Stimulated activated naive CD8-positive, alpha-beta T cell treated with anti-CD3 and anti-CD28 coated beads, Interleukin-15, Interleukin-2, amounts not matched to agents 100 U/mL and 50 U/mL, for 24 hours (primary cell): ENCODE measurements at places on chromosomes 3 and 15.
A peak's percentile ranks its signal among the peaks of the same experiment; 100 is the strongest.

- no peak for DNase-seq
These were observed 262.5 kb downstream of the SOX2 start for GRCh38 chr3:181974198-181974597.

DNA sequence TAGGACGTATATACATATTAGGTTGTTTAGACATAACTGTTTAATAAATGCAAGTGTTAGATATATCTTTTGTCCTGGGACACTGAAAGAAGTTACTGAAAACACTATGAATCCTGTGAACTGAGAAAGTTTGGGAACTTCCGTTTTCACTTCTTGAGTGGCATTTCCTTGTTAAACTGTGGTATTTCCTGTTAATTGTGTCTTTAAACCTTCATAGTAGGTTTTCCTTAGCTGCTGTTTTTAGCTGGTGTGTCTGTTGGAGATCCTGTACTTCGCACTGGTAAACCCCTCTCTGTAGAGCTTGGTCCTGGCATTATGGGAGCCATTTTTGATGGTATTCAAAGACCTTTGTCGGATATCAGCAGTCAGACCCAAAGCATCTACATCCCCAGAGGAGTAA is 37.1 kb downstream of the ATP6V1A start:
- no peak for DNase-seq

DNA sequence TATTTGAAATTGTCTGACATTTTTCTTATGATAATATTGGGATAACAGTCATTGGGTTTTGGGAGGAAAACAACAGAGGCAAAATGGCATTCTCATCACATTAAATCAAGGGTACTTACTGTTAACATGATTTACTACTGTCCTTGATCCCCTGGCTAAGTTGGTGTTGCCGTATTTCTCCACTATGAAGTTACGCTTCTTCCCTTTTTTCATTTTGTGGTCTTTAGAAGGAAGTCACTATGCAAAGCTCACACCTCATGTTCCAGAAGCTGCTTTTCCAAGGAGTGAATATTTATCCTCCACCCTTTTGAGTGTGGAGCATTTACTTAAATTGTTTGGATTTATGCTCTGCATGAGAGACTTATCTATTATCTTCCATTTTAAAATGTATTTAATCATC is 63.7 kb downstream of the ALCAM start:
- no peak for DNase-seq

DNA sequence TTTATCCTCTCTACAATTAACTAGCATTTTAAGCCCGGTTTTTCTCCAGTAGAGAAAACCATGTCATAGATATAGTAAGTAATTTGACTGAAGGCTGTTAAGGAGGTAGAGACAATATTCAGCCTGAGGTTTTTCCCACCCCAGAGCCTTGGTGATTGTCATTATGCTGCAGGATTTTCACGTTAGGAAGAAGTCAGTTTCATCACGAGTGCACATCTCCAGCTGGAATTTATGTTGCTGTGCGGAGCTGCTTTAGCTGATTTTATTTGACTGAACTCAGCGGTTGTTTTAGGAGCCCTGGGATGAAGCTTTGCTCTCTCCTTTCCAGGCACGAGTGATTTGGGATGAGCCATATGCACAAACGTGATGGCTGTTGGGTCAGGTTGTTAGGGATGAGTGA is 271.3 kb upstream of the RGMA start:
- DNase-seq: no peak

DNA sequence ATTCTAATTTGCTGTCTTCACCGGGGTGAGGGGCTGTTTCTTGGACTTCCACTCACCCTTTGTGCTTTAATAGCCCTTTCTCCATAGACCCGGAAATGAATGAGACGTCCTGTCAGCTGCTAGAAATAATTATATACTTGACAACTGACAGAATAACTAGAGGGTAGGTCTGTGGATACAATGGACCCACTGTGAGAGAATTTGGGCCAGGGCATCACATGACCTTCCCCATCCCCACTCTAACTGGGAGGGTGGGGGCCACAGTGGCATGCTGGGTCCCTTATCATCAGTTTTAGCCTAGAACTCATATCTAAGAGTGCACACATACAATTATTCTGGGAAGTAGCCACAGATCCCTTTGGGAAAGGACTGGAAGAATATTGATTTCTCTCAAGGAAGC is 25.9 kb upstream of the MINAR1 start:
- no peak for DNase-seq

- DNase-seq: no peak
These were observed 106.7 kb upstream of the SNRPN start for GRCh38 chr15:24848050-24848449.

DNA sequence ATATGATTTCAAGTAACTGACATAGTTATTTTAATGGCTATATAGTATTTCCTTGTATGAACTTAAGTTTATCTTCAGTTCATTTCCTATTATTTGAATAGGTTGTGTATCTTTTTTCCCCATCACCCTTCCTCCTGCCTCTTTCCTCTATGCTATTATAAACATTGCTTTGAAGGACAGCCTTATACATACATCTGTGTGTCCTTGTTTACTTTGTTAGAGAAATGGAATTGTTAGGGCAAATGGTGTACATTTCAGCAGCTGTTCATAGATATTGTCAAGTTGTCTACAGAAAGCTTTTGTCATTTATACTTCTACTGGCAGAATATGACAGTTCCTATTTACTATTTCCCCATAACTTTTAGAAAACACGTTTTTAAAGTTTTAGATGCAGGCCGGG is 18.4 kb downstream of the AKAP13 start:
- no peak for DNase-seq

DNA sequence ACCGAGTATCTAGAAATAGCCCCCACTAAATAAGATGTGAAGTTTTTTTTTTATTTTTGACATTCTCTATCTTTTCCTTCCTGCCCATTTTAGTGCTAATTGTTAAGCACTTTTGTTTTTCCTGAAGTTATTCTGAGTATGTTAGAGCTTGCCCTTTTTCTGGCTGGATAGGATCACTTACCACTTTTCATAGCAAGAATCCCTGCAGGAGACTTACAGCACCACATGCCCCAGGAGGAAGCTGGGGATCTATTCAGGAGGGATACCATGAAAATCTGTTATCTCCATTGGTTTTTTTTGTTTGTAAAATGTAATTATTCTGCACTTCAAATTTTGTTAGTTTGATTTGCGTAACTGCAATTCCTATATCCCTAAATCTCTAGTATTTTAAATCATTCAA is 968.4 kb downstream of the ZPLD1 start:
- no peak for DNase-seq

- DNase-seq: peak; percentile 10
These were observed 62.5 kb downstream of the LYZL4 start for GRCh38 chr3:42347928-42348327.

DNA sequence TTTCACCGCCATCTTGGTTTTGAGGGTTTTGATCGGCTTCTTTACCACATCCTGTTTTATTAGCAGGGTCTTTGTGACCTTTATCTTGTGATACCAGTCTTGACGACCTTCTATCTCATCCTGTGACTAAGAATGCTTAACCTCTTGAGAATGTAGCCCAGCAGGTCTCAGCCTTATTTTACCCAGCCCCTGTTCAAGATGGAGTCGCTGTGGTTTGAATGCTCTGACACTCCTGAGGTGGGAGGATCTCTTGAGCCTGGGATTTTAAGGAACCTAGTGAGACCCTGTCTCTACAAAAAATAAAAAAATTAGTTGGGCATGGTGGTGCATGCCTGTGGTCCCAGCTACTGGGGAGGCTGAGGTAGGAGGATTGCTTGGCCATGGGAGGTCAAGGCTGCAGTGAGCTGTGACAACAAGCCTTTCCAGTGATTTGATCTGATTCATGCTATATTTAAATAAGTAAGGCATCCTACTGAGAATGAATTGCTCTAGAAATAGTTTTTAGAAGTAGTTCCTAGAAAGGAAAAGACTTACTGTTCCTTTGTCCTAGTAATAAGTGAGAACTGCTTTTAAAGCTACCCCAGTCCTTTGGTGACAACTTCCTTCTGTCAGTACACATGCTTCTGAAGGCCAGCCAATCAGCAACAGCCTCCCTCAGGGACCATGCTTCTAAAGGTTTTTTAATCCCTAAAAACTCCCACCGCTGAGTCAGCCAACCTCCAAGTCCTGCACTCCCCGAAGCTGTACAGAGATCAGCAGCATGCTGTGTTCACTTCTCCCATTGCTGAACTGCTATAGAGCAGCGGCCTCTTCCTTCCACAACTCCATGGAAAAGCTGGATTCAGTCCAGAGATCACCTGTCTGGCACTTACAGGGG is 9.1 kb upstream of the CEMIP start:
- DNase-seq: no peak

DNA sequence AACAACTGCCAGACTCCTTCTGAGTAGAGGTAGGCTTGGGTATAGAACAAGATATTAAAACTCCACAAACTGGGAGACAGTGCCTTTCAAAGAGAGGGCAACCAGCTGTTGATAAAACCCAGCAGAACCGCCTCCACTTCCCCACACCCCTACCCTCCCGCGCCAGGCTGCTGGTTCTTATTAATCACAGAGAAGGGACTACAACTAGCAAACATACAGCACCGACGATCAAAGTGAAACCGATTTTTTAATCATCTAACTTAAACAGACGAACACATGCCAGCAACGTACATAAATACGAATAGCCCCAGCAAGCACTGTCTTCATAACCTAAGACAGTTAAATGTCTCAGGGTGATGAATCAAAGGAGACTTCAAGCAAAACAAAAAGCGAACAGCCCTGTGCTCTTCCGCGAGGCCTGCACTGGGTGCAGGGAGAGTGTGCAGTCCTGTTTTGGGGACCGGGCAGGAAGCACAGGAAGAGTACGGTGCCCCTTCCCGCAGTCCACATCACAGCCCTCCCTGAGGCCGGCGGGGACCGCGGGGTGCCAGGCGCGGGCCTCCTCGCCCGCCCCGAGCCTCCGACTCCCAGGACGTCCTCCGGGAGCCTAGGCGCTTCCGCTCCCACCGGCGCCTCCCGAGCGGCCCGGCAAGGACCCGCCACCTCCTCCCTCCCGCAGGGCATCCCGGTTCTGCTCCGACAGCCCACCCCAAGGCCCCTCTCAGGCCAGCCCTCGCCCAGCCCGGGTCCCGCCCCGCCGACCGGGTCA is 75.1 kb upstream of the VGLL4 start:
- DNase-seq: peak; percentile 51

DNA sequence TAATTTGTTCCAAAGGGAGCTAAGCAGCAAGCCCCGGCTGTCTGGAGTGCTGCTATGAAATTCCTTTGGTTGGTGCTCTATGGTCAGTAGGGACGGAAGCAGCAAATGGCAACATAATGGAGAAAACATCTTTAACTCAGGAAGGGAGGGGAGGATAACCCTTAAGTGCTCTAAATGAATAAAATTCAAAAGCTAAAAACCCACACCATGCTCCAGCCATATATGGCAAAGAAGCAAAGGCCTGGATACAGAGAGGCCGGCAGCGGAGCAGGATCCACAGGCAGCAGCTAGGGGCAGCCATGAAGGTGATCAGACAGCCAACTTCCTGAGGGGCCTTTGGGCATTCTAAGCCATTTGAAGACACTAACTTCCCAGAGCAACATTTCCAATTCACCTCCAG is 38.9 kb downstream of the IL17RD start:
- DNase-seq: no peak

GRCh38 chr15:29636921-29637320 is 185.3 kb downstream of the TJP1 start:
- DNase-seq: no peak

DNA sequence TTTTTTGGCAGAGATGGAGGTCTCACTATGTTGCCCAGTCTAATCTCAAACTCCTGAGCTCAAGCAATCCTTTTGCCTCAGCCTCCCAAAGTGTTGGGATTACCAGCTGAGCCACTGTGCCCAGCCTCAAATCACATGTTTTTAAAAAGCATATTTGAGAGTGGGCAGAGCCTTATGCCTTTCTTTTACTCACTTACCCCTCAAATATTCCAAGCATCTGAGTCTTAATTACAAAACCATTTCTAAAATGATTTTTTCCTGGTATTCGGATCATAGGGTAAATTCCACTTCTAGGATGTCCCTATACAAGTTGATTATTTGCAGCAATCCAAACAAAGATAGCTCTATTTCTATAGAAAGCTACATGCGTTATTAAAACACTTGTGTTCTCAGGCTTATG is 106.1 kb downstream of the RFTN1 start:
- no peak for DNase-seq

- no peak for DNase-seq
These were observed 68.0 kb upstream of the HES1 start for GRCh38 chr3:194067949-194068362.

GRCh38 chr3:156825795-156826143 is 384 bp upstream of the LEKR1 start:
- no peak for DNase-seq
